ENCODE measurements at places on chromosomes 16 and 17. TPM values are rescaled to one million over a fixed set of nuclear protein-coding genes. Genes with fewer than 3 reads are reported as not detected.

CLEC18B gene
- total RNA-seq = not detected

TAT gene
- total RNA-seq = not detected

FBXL20 gene
- total RNA-seq = 7.8 TPM

TNP2 gene
- not detected for total RNA-seq

SPNS2 gene
- 17.3 TPM for total RNA-seq
